ENCODE measurements at places on chromosomes 6 and 20.
A peak's percentile ranks its signal among the peaks of the same experiment; 100 is the strongest.

- DNase-seq = no peak
These were observed 3.2 kb upstream of the RIPOR3 start for GRCh38 chr20:50694379-50695134.

DNA sequence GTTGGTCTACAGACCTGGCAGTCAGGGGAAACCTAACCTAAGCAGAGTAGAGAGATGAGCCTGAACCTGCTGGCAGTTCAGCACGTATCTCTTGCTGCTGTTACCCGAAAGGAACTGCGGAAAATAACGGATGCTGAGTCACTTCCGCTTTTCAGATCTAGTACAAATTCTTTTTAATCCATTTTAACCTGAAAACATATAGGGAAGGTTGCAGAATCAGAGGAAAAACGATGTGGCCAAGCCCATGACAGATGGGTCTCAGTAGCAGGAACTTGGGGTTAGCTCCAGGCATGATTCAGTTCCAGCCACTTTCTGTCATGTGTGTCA lies 351.9 kb upstream of the PRND start:
- peak; percentile 56 for DNase-seq

DNA sequence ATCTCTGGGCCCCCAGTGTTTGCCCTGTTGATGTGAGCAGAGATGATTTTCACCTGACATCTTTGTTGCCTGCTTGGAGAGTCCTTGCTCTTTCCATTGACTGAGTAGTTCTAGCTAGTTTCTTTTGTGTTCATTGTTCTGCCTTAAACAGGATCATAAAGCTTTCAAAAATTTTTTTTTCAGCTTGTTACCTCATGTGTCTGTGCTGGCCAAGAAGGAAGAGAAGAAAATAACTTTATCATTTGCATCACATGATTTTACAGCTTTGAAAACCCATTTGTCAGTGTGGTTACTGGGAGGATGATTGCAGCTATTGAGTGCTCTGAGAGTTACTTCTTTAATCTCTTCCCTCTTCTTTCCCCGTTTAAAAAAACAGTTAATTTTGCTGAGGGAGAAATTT lies 16.0 kb downstream of the FOXO3 start:
- no peak for DNase-seq

DNA sequence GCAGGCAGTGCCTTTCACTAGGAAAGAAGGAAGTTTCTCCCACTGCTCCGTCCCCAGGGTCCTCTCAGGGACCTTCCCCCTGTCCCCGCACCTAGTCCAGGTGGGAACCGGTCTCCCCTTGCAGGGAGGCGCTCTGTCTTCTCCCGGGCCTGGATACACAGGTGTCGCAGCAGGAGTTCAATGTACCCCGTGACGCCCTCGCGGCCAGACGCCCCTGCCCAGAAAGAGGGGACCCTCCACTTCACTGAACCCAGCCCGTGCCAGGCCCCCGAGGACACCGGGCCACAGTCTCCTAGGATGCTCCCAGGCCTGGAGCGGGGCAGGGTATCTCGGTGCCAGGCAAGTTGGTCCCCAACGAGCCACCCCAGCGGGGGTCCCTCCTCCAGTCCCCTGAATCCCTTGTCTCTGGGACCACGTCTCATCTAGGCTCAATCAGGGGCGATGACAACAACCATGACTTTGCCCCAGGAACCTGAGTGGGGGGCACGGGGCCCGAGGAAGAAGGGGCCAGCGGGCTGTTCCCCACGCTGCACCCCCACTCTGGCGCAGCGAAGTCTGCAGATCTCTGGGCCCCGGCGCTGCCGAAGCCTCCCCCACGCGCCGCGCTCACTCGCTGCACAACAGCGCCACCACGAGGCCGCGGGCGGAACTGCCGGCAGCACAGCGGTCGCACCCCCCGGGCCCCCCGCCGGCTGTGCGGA lies 103.0 kb downstream of the EDN3 start:
- peak; percentile 75 for DNase-seq

- DNase-seq = no peak
These were observed 62.5 kb downstream of the RREB1 start for GRCh38 chr6:7170117-7170732.

DNA sequence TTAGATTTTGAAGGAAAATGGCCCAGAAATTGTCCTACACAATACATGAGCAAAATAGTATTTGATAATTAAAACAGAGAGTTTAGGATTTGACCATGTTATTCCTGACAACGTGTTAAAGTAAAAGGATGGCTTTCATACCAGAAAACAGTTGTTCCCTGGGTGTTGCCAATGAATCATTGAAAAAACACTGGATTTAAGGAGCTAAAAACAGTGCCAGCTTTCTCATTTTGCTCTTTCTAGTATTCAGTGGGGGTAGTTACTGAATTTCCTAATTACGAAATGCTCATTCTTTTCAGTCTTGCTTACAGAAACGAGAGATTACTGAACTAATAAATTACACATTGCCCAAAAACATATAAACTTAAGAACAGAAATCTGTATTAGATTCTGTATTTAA lies 26.6 kb upstream of the SNAP91 start:
- DNase-seq = no peak

DNA sequence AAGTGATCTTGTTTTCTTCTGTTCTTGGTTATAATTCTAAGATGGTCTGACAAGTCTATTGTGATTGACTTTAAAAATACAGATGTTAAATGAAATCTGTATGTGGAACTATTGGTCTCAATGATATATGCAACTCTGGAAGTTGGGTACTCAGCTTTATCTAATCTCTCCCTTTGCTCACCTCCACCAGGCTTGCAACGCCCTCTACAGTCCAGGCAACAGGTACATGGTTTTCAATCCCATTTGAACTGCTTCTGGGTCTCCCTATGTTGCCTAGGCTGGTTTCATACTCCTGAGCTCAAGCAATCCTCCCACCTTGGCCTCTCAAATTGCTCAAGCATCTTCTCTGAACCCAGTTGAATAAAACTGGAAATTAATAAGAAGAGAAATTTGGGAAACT lies 25.6 kb upstream of the HLA-DQB1 start:
- peak; percentile 82 for DNase-seq

DNA sequence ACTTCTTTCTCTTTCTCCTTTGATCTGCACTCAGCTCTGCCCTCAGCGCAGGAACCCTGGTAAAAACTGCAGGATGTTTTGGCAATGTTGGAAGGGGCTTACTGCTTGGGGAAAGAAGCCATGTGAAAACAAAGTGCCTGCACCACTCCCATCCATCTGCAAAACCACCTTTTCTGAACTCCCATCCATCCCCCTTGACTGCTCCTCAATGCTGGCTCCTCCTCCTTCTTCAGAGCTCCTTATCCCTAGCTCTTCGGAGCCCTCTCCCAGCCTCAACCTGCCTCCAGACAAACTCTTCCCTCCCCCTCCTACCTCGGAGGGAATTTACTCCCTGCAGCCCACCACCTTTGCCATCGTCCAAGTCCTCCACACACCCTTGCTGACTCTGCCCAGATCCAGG lies 4.2 kb upstream of the ZBTB12 start:
- no peak for DNase-seq

GRCh38 chr20:44742304-44743079 lies 3.2 kb upstream of the KCNK15 start:
- DNase-seq = no peak

DNA sequence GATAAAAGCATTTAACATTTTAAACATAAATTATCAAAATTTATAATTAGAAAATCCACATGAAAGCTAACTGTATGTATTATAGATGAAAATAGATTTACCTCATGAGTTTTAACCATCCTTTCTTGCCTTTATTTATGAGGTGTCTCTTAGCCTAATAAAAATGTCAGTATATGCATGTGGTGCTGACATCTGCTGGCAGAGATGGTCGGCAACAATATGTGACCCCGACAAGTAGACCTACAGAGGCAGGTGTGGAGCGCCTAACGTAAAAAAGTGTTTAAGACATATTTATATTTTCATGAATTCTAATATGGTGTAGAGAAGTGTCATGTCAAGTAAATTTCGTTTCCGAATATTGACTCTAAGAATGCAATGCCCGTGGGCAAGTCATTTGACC lies 149.0 kb upstream of the FUT9 start:
- DNase-seq = peak; percentile 10

DNA sequence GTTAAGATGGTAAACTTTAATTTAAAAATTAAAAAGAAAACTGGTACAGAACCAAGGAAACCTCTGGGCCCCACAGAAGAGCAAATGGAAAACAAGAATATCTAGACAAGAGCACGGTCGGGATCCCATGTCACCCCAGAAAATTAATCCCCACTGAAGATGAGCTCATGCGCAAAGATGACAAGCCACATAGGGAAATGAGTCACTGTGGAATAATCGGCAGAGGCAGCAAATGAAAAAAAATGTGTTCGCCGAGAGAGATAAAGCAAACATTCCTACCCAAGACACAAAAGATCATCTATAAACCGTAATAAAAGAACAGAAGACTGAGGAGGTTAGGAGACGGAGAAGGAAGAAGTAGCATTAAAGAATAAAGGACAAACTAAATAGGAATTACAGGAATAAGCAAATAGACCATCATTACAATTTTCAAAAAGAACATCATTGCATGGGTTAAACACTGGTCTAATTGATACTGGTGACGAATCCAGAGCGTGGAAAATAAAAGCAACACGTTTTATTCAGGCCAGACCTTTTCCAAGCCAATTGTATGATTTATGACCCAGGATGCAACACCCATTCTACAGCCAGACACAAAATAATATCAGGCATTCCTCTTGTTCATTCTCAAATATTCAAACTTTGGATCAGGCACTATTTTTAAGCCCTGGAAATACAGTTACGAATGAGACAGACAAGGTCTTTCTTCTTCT lies 138.0 kb upstream of the ARID1B start:
- DNase-seq = no peak

DNA sequence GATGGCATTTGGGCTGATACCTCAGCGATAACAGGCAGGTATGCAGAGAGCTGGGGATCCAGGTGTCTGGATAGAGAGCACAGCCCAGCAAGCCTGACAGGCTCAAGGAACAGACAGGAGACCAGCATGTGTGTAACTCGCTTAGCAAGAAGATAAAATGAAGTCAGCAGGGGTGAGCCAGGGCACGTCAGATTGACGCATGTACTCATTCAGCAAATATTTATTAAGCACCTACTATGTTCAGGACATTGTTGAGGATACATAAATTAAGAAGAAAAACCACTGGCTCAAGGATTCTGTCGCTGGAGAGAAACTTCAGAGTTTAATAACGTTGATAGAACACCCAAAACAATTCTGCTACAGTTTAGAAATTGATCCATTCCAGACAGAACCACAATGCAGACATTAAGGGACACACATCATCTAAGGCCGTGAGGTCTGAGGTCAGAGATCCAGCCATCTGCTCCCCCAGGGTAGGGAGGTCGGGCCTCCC lies 1.0 kb upstream of the DUSP22 start:
- DNase-seq = peak; percentile 16

DNA sequence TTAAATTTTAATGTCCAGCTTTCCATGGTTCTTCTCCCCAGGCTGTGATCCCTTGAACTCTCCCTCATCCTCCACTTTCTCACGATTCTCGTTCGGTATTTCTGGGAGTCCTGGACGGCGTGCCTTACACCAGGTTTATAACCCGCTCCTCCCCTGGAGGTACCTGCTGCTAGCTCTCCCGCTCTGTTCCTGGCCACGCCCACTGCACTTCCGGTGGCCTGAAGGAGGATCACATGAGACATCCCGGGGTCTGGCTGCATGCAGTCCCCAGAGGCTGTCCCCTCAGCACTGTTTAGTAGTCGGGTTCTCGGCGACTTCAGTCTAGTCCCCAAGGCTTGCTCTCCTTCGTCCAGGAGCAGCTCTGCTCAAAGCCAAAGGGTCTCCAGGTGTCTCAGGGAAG lies 28.4 kb upstream of the GCLC start:
- DNase-seq = no peak

- DNase-seq = peak; percentile 55
These were observed 76.2 kb upstream of the BCLAF1 start for GRCh38 chr6:136365776-136366354.

DNA sequence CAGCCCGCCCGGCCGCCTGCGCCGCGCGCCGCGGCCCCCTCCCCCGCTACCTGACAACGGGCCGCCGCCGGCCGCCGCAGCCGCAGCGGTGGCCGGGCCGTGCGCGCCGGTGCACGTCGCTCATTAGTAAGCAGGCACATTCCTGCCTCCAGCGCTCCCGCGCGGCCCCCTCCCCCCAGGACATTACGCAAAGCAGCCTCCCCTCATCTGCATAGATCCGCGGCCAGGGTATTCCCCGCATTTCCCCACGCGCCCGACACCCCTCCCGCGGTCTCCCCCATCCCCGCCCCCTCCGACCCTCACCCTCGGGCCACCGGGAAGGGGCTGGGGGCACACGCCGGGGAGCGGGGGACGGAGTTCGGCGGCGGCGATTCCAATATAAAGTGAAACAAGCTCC lies at the start of gene HIVEP2:
TSS of gene HIVEP2 (minus strand) at position 128 of the 397 bp plus-strand sequence. CDS start 170,438 bp downstream, outside the sequence.
- DNase-seq = peak; percentile 78

DNA sequence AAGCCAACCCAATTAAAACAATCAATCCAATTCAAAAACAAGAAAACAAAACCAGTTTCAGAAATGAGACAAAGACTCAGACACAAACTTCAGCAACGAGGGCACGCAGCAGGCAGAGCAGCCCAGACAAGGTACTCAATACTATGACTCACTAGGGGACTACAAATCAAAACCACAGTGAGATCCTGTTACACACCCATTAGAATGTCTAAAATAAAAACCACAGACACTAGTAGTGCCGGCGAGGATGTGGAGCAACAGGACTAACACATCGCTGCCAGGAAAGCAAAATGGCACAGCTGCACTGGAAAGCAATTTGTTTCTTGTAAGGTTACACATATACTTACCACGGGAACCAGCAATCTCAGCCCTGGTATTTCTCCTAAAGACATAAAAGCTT lies 28.4 kb upstream of the MAS1L start:
- peak; percentile 25 for DNase-seq

Measured in activated CD4-positive, alpha-beta T cell treated with anti-CD3 and anti-CD28 coated beads, Interleukin-2, amount 10 ng/mL, durations not matched to agents 7 days and 5 days (primary cell).